ENCODE measurements at places on chromosomes 3 and 15. TPM values are rescaled to one million over a fixed set of nuclear protein-coding genes. Genes with fewer than 3 reads are reported as not detected.

The IQCF5 gene
- not detected for total RNA-seq

The MYZAP gene
- 0.24 TPM for total RNA-seq

The CLDN16 gene
- total RNA-seq = not detected

The KLHDC8B gene
- 5.4 TPM for total RNA-seq

The MYRIP gene
- not detected for total RNA-seq

The CXCR6 gene
- 13.1 TPM for total RNA-seq

The SERINC4 gene
- total RNA-seq = 0.14 TPM

The SUCNR1 gene
- not detected for total RNA-seq

The ZNF860 gene
- 0.14 TPM for total RNA-seq

The ZMAT3 gene
- total RNA-seq = 24.7 TPM

GRCh38 chr3:181311186-181311585, 321.6 kb upstream of the DNAJC19 start:
- no peak for DNase-seq

DNA sequence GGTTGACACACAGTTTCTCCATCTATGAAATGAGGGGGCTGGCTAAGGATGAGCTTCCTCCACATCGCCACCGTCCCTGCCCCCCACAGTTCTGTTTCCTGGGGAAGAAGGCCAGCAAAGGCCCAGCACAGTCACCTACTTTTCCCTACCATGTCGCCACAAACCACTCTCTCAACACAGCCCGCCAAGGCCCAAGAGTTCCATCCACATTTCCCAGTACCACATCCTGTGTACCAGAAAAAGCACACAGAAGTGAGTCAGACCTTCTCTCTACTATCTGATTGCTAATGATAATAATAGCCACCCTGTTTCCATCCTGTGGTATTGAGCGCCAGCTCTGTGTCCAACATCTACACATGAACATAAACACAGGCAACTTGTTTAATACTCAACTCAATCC, 30.3 kb upstream of the C15orf39 start:
- no peak for DNase-seq

GRCh38 chr15:66586155-66586976, 20.6 kb upstream of the LCTL start:
- DNase-seq = no peak

DNA sequence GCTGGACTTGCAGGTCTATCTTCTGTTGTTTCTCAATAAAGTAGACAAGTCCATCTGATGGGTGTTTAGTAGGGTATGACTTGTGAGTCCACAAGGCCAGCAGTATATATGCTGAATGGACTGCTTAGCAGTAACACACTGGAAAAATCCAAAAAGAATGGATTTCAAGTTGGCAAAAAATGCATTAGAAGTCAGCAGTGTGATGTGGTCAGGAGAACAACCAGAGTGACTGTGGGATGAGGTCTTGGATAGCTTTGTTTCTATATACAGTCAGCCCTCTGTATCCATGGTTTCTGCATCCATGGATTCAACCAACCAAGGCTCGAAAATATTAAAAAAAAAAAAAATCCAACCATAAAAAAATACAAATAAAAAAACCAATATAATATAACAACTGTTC, 55.8 kb downstream of the LPP start:
- DNase-seq = no peak

- DNase-seq = no peak
Observed at GRCh38 chr3:99700631-99701268, 62.4 kb downstream of the COL8A1 start.

- DNase-seq = no peak
Observed at GRCh38 chr3:141405591-141405990, 37.3 kb downstream of the ZBTB38 start.

- no peak for DNase-seq
Observed at GRCh38 chr3:53902711-53903110, 11.1 kb upstream of the SELENOK start.

- DNase-seq = no peak
Observed at GRCh38 chr3:49255718-49256511, 21.1 kb downstream of the C3orf62 start.

- no peak for DNase-seq
Observed at GRCh38 chr15:100234158-100235029, 107.4 kb downstream of the ADAMTS17 start.

GRCh38 chr3:72088486-72089025, 303.6 kb upstream of the PROK2 start:
- DNase-seq = no peak

- DNase-seq = no peak
Observed at GRCh38 chr3:194259982-194260766, 91.0 kb downstream of the CPN2 start.

GRCh38 chr15:91186904-91187656, 87.0 kb downstream of the SV2B start:
- no peak for DNase-seq
